Left renal pelvis (tissue), 4 donors: ENCODE measurements at places on chromosomes 11 and 22.

- no peak for DNase-seq
Observed at GRCh38 chr11:3111466-3111865, 53.6 kb downstream of the OSBPL5 start.

GRCh38 chr11:1351278-1351937 lies 38.3 kb upstream of the BRSK2 start:
- no peak for DNase-seq

DNA sequence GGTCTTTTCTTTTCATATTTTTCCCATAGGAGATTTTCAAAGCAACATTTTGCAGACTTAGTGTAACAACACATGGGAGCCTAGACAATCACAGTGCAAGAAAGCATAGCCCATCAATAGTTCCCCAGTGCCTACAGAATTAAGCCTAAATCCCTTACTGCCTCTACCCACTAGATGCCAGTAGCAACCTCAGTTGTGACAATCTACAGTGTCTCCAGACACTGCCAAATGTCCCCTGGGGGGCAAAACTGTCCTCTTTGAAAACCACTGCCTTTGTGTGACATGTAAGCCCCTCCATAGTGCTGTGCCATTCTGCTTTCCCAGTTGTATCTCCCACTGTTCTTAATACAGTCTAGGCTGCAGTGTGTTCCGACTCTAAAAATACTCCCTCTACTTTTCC lies 1329.0 kb downstream of the LRRC4C start:
- no peak for DNase-seq

DNA sequence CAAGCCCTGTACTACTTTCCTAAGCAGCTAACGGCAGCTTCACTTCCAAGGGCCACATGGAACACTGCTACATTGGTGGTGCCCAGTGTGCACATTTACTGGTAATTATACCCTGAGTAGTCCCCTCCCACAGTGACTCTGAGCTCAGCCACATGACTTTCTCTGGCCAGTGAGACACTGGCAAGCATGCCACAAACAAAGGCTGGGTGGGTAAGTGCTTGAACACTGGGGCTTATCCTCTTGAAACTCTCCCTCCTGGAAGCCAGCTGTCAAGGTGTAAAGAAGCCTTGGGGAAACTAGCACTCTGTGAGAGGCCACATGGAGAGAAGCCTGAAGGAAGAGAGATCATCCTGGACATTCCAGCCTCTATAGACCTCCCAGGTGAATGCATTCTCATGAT lies 54.4 kb upstream of the DRD2 start:
- DNase-seq: no peak

- no peak for DNase-seq
Observed at GRCh38 chr11:103893371-103893770, 143.1 kb upstream of the DDI1 start.

DNA sequence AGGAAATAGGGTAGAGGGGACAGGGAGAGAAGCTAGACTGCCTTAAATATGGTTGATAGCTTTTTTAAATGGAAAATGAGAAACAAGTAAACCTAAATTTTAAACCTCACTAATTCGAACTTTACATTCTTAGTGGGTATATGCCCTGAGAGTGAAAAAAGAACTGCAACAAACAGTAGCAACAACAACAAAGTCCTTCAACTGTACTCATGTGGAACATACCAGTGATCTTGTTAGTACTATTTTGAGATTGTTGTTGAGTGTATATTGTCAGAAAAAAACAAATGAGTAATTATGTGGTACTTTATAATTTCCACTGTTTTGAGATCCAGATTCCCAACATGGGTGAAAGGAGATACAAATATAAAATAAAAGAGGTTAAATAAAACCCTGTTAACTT lies 88.9 kb upstream of the TNRC6B start:
- no peak for DNase-seq

GRCh38 chr22:30261134-30261533 lies 5.5 kb downstream of the OSM start:
- DNase-seq: no peak

- DNase-seq: no peak
Observed at GRCh38 chr11:94862926-94863880, 95.0 kb downstream of the AMOTL1 start.

- no peak for DNase-seq
Observed at GRCh38 chr11:42772886-42773285, 538.9 kb upstream of the API5 start.

GRCh38 chr22:44143105-44143474 lies 37.6 kb upstream of the PARVG start:
- DNase-seq: no peak

GRCh38 chr22:32979606-32980005 lies 78.6 kb downstream of the SYN3 start:
- no peak for DNase-seq

- DNase-seq: peak; percentile 29
Observed at GRCh38 chr11:22920939-22921565, 60.8 kb upstream of the CCDC179 start.

- no peak for DNase-seq
Observed at GRCh38 chr22:49992921-49993648, 19.5 kb downstream of the IL17REL start.

- no peak for DNase-seq
Observed at GRCh38 chr11:123561431-123561800, 93.0 kb downstream of the SCN3B start.

DNA sequence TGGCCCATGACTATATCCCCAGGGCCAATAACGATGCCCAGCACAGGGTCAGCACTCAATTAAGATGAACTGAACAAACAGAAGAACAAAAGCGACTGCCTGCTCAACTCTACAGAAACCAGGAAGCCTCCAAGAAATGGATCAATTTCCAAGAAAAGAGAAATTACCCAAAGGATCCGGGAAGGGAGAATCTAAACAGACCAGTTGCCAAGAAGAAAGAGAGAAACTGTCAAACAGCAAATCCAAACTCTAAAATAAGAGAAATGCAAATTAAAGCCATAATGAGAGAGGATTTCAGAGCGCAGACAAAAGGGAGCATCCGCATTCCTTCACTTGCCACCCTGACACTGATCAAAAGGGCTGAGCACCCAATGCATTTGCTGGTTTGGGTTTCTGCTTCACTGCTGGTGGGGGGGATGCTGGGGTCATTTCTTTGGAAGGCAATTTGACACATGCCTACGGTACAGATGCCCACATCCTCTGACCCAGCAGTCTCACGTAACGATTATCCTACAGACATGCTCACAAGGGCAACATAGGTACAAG lies 37.7 kb upstream of the RFPL3 start:
- DNase-seq: no peak

DNA sequence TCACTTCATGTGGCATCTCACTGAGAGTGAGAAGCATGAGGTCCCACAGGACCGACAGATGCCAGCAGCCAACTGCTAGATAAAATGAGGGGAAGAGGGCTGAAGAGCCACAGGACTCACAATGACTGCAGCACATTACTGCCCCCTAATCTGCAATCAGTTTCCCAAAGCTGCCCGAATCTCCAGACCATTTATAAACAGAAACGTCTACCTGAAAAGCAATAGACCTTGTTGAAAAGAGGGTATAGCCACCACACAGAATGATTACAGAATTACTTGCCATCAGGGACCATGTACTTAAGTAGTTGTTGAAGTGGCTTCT lies 12.4 kb upstream of the TEF start:
- DNase-seq: no peak

DNA sequence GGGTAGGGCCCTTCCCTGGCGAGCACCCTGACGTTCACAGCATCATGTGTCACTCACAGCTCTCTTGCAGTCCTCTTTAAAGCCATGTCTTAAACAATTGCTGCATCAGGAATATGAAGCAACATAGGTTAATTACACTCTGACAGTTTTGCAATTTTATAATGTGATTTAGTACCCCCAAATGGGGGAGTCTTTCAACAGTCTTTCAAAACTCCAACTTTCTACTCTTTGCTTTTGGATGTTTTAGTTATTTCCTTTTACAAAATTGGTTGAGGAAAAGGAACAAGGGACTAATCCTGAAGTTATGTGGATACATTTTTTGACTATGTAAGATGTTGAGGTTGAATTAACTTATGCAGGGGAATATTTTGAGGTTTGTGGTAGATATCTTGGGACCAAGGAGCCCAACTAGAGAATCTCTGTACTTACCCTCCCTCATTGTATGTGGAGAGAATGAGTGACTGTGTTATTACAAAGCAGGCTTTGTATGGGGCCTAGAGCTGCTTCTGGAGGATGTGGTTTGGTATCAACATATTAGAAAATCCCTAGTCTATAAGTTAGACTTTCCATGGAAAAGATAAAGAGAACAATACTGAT lies at the start of gene MMP8:
Gene MMP8, minus strand, starts transcription at position 51 of the 597 bp plus-strand sequence. CDS start 99 bp downstream, outside the sequence.
- no peak for DNase-seq

GRCh38 chr11:102843489-102843888 lies at the start of gene MMP3:
MMP3 (minus strand) TSS chr11:102843609; CDS start chr11:102843546, 63 bp downstream.
- DNase-seq: no peak

GRCh38 chr22:22047776-22048175 lies 65.2 kb upstream of the TOP3B start:
- no peak for DNase-seq

DNA sequence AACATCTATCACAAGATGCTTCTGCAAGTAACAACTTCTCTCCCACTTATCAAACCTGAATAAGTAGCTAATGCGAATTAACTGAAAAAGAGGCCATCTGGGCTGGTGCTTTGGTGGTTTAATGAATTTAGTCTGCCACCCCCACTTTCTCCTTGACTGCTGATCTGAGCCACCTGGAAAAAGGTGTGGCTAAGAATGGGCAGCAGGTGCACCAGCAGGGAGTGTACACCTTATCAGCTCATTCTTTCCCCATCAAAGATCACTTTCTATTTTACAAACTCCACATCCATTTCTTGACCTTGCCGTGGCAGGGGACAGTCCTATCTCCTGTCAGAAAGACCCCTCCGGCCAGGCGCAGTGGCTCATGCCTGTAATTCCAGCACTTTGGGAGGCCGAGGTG lies 6.5 kb downstream of the RFPL3 start:
- DNase-seq: no peak

GRCh38 chr11:108923413-108923812 lies 258.5 kb downstream of the DDX10 start:
- DNase-seq: no peak

GRCh38 chr11:64923151-64923661 lies 1.3 kb upstream of the PPP2R5B start:
- no peak for DNase-seq

DNA sequence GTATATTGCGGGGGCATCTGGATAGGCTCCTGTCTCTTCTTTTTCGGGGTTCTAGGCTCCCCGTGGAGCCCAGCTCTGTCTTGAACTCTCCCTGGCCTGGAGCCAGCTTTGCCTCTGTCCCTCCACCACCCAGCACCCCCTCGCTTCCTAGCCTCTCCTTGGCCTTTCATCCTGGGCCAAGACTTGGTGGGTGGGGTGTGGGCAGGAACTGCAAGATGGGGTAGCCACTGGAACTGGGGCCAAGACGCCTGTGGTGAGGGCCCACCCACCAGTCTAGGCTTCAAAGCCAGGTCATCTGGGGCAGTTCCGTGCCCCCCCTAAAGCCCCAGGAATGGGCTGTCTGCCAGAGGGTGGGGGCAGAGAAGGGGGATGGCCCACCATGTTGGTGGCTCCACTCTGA lies 1.7 kb upstream of the CRYBB1 start:
- no peak for DNase-seq

GRCh38 chr11:118016104-118016503 lies 29.9 kb downstream of the IL10RA start:
- DNase-seq: no peak

GRCh38 chr11:75770102-75770501 lies 1.5 kb downstream of the DGAT2 start:
- DNase-seq: no peak

DNA sequence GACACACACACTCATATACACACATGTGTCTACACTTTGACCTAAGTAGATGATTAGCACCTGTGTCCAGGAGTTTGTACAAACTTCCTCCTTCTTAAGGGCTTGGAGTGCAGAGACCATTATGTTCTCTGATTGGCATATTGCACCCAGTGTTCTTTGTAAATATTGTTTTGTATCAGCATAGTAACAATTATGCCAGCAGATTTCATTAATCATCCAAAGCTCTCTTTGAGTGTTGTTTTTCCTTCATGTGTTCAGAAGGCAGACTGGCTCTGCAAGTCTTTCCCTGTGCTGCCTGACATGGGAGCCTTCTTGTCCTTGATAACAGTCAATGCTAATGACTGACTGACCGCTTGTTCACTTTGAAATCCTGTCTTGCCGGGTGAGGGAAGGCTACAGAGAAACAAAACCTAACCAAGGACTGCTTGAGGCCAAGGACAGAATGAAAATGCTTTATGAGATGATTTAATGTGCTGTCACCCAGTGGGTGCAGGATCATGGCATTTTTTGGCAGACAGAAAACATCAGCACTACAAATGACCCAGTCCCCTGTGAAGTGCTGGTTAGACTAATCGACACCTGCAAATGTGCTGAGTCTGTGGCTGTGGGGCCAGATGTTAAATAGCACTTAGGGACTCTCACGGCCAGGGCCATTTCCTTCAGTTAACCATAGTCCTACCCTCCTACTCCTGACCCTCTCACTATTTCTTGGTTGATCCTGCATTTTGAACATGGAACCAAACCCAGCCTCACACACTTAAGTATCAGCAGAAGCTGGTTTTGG lies 6.6 kb upstream of the BARX2 start:
- no peak for DNase-seq

- DNase-seq: no peak
Observed at GRCh38 chr11:125886997-125887372, 483 bp upstream of the HYLS1 start.

DNA sequence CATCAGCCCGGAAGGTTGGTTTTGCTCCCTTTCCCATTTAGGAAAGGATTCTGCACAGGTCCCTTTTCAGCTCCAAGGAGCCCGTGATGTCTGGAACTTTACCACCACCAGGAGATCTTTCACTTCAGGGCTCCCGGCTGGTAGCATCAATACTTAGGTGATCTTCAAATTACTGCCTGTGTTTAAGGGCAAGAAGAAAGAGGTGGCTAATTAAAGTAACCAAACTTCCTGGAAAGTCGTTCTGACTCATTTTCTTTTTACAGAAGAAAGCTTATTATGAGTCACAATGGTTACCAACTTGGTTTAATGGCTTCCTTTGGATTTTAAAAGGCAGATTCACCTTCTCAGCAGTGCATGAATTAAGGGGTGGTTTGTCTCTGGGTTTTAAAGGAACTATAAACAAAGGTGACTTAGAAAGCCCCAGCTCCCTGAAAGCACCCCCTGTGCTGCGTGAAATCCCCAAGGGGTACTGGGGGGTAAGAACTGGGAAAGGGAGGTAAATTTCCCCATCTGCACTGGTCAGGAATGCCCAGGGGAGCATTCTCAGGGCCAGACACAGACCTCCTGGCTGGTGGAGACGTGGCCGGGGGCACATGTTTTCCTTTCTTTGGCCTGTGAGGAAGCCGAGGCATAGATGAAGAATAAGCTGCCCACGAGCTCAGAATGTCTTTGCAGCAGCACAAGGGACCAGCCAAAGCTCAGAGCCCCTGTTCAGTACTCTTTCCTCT lies 8.8 kb downstream of the POU2F3 start:
- DNase-seq: no peak

GRCh38 chr11:61362542-61362875 lies 335 bp downstream of the TMEM138 start:
- no peak for DNase-seq
